ENCODE measurements at places on chromosomes 6 and 20. TPM values are rescaled to one million over a fixed set of nuclear protein-coding genes. Genes with fewer than 3 reads are reported as not detected.

DNA sequence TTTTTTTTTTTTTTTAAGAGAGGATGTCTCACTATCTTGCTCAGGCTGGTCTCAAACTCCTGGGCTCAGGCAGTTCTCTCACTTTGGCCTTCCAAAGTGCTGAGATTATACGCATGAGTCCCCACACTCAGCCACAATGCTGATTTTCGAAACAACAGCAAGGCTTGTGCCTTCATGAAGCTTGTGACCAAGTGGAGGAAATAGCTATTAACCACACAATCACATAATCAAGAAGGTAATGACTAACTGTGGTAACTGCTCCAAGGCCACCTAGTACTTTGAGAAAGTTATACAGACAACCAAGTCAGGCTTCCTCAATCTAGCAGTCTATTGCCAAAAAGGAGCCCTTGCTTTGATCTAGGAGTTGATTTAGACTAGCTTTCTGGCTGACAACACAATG, 46.3 kb downstream of the SOD2 start:
- H3K4me1 ChIP-seq: peaks cover 4% of the 10 kb centered on the region
- H3K27me3 ChIP-seq: no peaks in the 10 kb centered on the region
- no peak overlapping the region for H3K27ac ChIP-seq
- H3K4me3 ChIP-seq: no peak overlapping the region
- DNase-seq: peak; percentile 55
- no peaks in the 10 kb centered on the region for H3K36me3 ChIP-seq

DNA sequence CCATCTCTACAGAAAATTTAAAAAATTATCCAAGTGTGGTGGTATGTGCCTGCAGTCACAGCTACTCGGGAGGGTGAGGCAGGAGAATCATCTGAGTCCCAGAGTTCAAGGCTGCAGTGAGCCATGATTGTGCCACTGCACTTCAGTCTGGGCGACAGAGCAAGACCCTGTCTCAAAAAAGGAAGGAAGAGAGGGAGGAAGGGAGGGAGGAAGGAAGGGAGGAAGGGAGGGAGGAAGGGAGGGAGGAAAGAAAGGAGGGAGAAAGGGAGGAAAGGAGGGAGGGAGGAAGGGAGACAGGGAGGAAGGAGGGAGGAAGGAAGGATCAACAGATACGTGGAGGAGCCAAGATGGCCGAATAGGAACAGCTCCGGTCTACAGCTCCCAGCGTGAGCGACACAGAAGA, 90.1 kb downstream of the ZNF217 start:
- no peaks in the 10 kb centered on the region for H3K36me3 ChIP-seq
- H3K4me1 ChIP-seq: no peaks in the 10 kb centered on the region
- H3K27ac ChIP-seq: no peak overlapping the region

GRCh38 chr6:89618026-89618425, 20.5 kb downstream of the LYRM2 start:
- H3K36me3 ChIP-seq: no peaks in the 10 kb centered on the region
- no peak for DNase-seq
- no peak overlapping the region for H3K4me3 ChIP-seq
- H3K27me3 ChIP-seq: peaks cover 2% of the 10 kb centered on the region

DNA sequence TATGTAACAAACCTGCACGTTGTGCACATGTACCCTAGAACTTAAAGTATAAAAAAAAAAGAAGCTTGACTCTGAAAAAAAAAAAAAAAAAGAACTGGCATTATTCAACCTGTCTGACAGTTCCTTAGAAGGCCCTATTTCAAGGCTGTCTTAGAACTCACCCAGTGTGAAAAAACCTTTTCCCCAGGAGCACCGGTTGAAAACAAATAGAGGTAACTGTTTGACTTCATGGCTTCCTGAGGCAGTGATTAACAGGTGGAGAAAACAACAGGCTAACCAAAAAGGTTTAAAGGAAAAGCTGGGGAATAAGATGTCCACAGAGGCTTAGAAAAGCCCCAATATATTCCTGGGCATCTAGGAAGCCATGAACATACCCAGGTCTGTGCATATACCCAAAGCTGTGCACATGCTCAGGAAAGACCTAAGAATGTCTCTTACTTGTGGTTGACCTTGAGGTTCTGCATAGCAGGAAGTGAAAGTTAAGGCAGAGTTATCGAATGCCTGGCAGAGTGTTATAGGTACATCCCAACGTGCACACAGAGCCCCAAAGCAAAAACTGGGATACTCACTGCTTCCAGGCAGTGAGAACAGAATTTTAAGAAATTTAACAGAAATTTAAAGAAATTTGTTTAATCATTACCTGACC, 7.0 kb downstream of the UQCC1 start:
- no peaks in the 10 kb centered on the region for H3K4me1 ChIP-seq
- H3K27ac ChIP-seq: no peak overlapping the region
- peaks cover 18% of the 10 kb centered on the region for H3K36me3 ChIP-seq
- no peaks in the 10 kb centered on the region for H3K27me3 ChIP-seq
- no peak for DNase-seq

Gene MEI4
- total RNA-seq: not detected

- no peak overlapping the region for H3K27ac ChIP-seq
- H3K27me3 ChIP-seq: no peaks in the 10 kb centered on the region
- H3K4me1 ChIP-seq: no peaks in the 10 kb centered on the region
- H3K36me3 ChIP-seq: no peaks in the 10 kb centered on the region
- DNase-seq: no peak
Observed at GRCh38 chr6:158391276-158391675, 79.0 kb downstream of the TULP4 start.

Gene PLCB4
- 28.3 TPM for total RNA-seq

DNA sequence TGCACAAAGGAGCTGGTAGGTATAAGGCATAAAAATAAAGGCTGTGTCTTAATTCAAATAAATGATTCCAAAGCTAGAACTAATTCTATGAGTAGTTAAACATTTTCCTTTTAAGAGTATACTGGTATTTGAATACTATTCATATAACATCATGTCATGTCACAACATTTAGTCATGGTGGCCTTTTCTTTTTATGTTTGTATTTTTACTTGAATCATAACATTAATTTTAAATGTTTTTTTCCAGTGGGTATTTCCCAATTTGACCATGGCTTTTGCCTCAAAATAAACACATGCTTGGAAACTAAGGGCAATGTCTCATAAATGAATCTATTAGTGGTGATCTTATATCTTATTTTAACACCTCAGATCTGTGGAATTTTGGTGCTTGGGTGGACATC, 177.1 kb downstream of the CD109 start:
- peaks cover 2% of the 10 kb centered on the region for H3K4me1 ChIP-seq
- no peaks in the 10 kb centered on the region for H3K27me3 ChIP-seq
- no peak overlapping the region for H3K4me3 ChIP-seq
- H3K27ac ChIP-seq: peak overlapping the region; percentile 59

DNA sequence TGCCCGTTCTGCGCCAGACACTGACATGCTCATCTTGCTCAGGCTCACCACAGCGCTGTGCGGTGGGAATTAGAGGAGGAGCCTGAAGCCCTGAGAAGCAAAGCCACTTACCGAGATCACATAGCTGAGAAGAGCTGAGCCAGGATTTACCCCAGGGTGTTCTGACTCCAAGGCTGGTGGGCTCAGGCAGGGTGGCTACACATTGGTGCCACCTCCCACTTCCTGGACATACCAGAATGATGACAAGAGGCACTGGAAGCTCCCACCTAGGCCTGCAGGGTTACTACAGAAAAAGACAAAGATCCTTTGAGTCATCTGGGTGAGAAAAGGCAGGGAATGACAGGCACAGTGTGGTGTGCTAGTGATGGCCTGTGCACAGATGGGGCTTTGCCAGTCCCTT, 24.4 kb upstream of the FKBP1A start:
- DNase-seq: peak; percentile 49
- H3K27ac ChIP-seq: no peak overlapping the region
- no peak overlapping the region for H3K4me3 ChIP-seq
- peaks cover 4% of the 10 kb centered on the region for H3K4me1 ChIP-seq

- H3K4me3 ChIP-seq: peak overlapping the region; percentile 84
- no peaks in the 10 kb centered on the region for H3K27me3 ChIP-seq
- H3K27ac ChIP-seq: peak overlapping the region; percentile 82
- H3K36me3 ChIP-seq: peaks cover 41% of the 10 kb centered on the region
- peak; percentile 35 for DNase-seq
Observed at GRCh38 chr20:63706852-63707557, 771 bp downstream of the ARFRP1 start.

DNA sequence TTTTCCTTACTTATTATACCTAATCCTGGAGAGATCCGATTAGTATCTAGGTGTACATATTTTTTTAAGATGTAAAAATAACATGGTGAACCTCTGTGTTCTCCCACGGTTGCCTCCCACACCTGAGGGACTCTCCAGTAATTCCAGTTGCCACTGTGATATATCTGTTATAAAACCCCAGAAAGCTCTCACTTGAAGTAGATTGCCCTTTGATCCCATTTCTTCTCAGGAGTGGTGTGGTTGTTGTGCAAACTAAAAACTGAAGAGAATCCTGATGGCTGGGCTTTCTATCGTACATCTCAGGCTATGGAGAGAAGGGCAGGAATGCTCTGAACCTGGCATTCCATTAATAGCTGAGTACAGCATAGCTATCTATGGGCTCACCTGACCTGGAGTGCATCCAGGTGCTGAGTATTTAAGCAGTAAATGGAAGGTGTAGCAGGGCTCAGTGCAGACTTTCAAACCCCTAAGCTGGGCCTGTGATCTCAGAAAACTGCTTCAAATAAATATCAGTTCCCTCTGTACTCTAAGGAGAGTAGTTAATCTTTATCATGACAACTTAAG, 41.0 kb downstream of the VGLL2 start:
- no peaks in the 10 kb centered on the region for H3K4me1 ChIP-seq
- H3K4me3 ChIP-seq: no peak overlapping the region
- H3K27me3 ChIP-seq: no peaks in the 10 kb centered on the region
- no peaks in the 10 kb centered on the region for H3K36me3 ChIP-seq
- no peak overlapping the region for H3K27ac ChIP-seq

DNA sequence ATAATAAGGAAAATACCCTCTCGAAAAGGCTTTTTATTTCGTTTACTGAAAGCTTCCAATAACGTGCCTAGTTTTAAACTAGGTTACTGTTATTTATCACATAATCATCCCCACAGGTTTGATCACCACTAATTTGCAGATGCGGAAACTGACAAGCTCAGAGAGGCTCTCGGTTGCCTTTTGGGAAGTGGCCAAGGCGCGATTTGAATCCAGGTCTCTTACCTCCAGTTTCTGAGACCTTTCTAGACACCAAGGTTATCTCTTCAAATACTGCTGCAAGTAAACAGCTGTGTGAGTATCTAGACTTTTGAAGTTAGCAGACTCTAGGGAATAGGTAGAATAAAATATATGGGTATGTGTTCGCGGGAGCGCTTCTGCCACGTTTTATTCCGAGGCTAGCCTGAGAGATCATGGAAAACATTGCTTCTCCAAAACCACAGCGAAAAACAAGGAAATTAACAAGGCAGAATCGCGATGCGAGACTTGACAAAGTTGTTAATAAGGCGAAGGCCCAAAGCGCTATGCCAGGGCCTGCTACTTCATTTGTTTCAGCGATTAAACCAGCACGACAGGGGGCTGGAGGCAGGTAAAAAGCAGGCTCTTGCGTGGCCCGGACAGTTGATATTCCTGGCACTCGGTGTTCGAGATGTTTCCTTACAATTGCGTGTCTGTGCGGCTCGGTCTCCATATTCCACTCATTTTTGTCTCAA, 1.8 kb upstream of the JARID2 start:
- H3K4me3 ChIP-seq: peak overlapping the region; percentile 69
- no peak for DNase-seq
- peaks cover 4% of the 10 kb centered on the region for H3K4me1 ChIP-seq
- H3K27ac ChIP-seq: peak overlapping the region; percentile 85
- no peaks in the 10 kb centered on the region for H3K27me3 ChIP-seq

GRCh38 chr20:57708694-57709673, 831 bp downstream of the PMEPA1 start:
- no peaks in the 10 kb centered on the region for H3K36me3 ChIP-seq
- peak overlapping the region; percentile 19 for H3K27ac ChIP-seq
- peak overlapping the region; percentile 76 for H3K4me3 ChIP-seq
- no peaks in the 10 kb centered on the region for H3K27me3 ChIP-seq
- peak; percentile 19 for DNase-seq

DNA sequence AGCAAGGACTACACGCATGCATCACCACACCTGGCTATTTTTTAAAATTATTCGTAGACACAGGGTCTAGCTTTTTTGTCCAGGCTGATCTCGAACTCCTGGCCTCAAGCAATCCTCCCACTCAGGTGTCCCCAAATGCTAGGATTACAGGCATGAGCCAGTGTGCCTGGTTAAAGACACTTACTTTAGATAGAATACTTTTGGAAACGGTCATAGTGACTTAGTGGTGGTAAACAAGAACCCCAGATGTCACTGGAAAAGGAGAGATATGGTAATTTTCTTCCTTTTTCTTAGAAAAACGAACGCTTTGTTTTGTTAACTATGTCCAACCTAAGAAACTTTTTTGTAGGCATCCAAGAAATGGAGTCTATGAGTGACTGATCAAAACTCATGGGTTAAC, 137.3 kb downstream of the TFAP2B start:
- H3K4me3 ChIP-seq: no peak overlapping the region
- no peak for DNase-seq
- H3K27ac ChIP-seq: no peak overlapping the region
- no peaks in the 10 kb centered on the region for H3K27me3 ChIP-seq
- no peaks in the 10 kb centered on the region for H3K36me3 ChIP-seq

Gene PRPH2
- total RNA-seq: 0.83 TPM

GRCh38 chr6:4707011-4707410, 69.2 kb upstream of the CDYL start:
- no peaks in the 10 kb centered on the region for H3K4me1 ChIP-seq
- H3K4me3 ChIP-seq: no peak overlapping the region
- H3K27me3 ChIP-seq: peaks cover 7% of the 10 kb centered on the region
- DNase-seq: no peak
- H3K27ac ChIP-seq: no peak overlapping the region
- no peaks in the 10 kb centered on the region for H3K36me3 ChIP-seq

Gene PAK5
- not detected for total RNA-seq

- no peaks in the 10 kb centered on the region for H3K36me3 ChIP-seq
- H3K27ac ChIP-seq: no peak overlapping the region
- 0 out of 2 replicates have a peak, but pooled peaks cover 2% of the 10 kb centered on the region for H3K4me1 ChIP-seq
Observed at GRCh38 chr6:156857573-156857972, 80.4 kb downstream of the ARID1B start.

GRCh38 chr6:56324396-56324795, 77.0 kb upstream of the COL21A1 start:
- DNase-seq: no peak
- H3K4me1 ChIP-seq: peaks cover 10% of the 10 kb centered on the region
- H3K36me3 ChIP-seq: no peaks in the 10 kb centered on the region

- no peaks in the 10 kb centered on the region for H3K27me3 ChIP-seq
- no peaks in the 10 kb centered on the region for H3K4me1 ChIP-seq
- H3K36me3 ChIP-seq: no peaks in the 10 kb centered on the region
- no peak overlapping the region for H3K4me3 ChIP-seq
- no peak overlapping the region for H3K27ac ChIP-seq
- DNase-seq: no peak
Observed at GRCh38 chr20:56606174-56606945, 22.7 kb upstream of the TFAP2C start.

- H3K4me3 ChIP-seq: no peak overlapping the region
- no peak overlapping the region for H3K27ac ChIP-seq
- H3K36me3 ChIP-seq: no peaks in the 10 kb centered on the region
- DNase-seq: no peak
- peaks cover 4% of the 10 kb centered on the region for H3K27me3 ChIP-seq
Observed at GRCh38 chr6:28555136-28555535, 29.5 kb downstream of the GPX5 start.

Data from IMR-90 (cell line).